ENCODE measurements at places on chromosomes 2 and 18. TPM values are rescaled to one million over a fixed set of nuclear protein-coding genes. Genes with fewer than 3 reads are reported as not detected.
A peak's percentile ranks its signal among the peaks of the same experiment; 100 is the strongest.

GRCh38 chr2:31997653-31998052 is 13.2 kb downstream of the MEMO1 start:
- no peak for DNase-seq
- no peak overlapping the region for H3K4me3 ChIP-seq
- H3K4me1 ChIP-seq, result peaks cover 10% of the 10 kb centered on the region
- no peaks in the 10 kb centered on the region for H3K27me3 ChIP-seq
- no peaks in the 10 kb centered on the region for H3K36me3 ChIP-seq

DNA sequence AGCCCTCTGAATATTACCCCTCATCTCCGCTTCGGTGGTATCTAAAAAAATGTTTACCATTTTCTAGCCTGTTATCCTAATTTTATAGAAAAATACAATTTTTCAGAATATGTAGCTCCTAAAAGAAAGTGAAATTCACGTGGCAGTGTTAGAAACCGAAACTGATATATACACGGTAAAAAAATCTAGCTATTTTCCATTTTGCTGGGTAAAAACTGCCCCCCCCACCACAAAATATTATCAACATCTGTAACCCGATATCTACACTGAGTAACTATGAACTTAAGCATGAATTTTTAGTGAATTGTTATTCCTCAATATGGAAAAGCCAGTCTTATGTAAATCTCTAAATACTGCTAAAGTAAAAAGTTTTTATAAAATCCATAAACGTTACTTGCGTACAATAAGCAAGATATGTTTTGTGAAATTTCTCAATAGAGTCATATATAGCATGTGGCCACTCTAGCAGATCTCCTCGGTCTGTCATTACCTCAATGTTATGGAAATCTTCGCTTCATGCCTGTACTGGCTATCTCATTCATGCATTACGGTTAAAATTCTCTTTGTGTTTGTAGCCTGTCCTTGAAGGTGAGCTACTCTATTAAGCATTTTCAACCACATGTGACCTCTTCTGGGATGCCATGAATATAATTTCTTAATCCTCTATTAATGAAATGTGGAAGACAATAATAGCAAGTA is 524.2 kb downstream of the TRIB2 start:
- no peaks in the 10 kb centered on the region for H3K27me3 ChIP-seq
- no peaks in the 10 kb centered on the region for H3K4me1 ChIP-seq
- H3K27ac ChIP-seq, result no peak overlapping the region

DNA sequence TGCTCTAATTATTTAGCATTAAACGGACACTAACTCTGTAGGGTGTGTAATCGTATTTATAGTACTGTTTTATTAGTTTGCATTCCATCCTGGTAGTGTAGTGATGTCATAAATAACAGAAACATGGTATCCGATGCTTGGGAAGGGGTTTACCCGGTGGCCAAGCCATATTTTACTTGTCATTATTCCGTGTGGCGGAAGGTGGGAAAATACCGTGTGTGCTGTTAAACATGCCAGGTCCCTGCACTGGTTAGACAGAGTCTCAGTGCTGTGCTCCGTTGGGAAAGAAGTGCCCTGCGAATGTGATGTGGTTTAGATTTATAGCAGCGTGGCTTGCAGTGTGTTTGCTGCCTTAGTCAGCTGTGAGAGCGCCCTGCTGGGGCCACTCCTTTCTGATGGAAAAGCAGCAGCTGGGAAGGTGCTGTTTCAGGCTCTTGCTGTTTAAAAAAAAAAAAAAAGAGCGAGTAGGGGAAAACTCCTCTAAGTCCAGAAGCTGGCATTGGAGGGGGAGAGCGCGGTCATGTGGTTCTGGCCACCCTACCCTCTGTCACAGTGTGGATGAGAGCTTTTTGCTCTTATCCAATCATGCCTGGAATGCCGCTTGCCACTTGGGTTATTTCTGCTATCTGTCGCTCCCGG is 211.0 kb downstream of the NEDD4L start:
- no peaks in the 10 kb centered on the region for H3K36me3 ChIP-seq
- peak overlapping the region; percentile 27 for H3K4me3 ChIP-seq
- no peaks in the 10 kb centered on the region for H3K27me3 ChIP-seq

Gene SALL3
- total RNA-seq, result 0.17 TPM

- no peaks in the 10 kb centered on the region for H3K4me1 ChIP-seq
- H3K27ac ChIP-seq, result no peak overlapping the region
- no peaks in the 10 kb centered on the region for H3K36me3 ChIP-seq
- no peak for DNase-seq
Measured at GRCh38 chr2:220046507-220046906, 419.1 kb downstream of the SLC4A3 start.

Gene POTEI
- total RNA-seq, result not detected

DNA sequence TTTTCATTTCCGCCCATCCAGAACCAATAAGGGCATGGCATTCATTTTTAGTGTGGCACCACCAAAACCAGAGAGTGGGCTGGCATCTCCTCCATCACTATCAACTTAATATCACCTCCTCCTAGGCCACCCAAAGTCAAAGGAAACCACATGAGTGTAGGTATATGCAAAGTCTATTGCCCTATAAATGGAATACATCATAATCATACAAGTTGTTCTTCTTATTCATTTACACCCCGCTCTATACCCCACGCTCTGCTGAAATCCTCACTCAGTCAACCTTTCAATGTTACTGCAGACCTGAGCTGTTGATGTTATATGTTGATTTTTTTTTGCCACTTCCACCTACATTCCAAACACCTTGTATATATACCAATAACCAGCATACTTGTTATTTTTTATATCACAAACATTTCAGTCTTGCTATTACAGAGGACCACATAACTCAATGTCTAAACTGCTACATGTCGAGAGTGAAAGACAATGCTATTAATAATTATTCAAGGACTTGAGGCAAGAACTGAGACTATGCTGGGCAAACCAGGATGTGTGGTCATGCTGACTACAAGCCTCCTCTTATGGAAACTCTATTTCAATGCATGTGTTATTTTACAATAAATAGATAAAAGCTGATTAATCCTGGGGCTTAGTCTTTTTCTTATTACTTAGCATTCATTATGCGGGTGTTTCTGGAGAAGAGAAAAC is 466.5 kb upstream of the ID2 start:
- peaks cover 14% of the 10 kb centered on the region for H3K4me1 ChIP-seq
- no peaks in the 10 kb centered on the region for H3K36me3 ChIP-seq
- DNase-seq, result no peak
- H3K27me3 ChIP-seq, result no peaks in the 10 kb centered on the region
- H3K4me3 ChIP-seq, result no peak overlapping the region

DNA sequence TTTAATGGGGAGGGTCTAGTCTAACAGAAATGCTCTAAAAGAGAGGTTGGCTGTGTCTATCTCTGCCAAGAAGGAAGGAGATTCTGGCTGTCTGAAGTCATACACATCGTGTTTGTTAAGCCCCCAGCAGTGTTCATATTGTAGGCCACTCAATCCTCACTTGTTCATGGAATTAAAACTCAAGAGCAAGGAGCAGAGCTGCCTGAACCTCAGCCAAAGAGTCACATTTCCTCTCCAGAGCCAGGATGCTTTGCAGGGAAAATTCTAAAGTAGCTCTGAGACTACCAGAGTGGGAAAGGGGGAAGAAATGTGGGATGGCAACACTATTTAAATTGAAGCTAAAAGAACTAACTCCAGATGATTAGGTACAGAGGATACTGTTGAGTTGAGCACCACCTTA is 190.7 kb upstream of the CXCR4 start:
- no peaks in the 10 kb centered on the region for H3K4me1 ChIP-seq
- H3K4me3 ChIP-seq, result no peak overlapping the region
- H3K27me3 ChIP-seq, result no peaks in the 10 kb centered on the region

DNA sequence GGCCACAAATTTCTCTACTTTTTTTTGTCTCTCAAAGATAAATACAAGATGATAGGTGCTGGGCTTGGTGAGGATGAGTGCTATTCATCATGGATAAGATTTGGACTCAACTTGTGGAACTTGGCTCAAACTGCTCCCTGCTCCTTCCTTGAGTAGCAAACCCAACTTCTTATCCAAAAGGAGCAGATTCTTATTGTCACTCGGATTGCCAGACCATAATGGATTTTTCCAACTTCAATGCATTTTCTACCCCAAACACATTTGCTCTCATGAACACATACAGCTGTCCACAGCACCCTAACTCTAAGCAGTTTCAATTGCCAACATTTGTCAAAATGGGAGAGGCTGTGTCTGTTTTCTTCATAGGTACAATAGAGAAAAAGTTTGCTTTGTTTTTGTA is 99.5 kb upstream of the APCDD1 start:
- peak overlapping the region; percentile 52 for H3K27ac ChIP-seq
- peaks cover 19% of the 10 kb centered on the region for H3K4me1 ChIP-seq
- H3K4me3 ChIP-seq, result no peak overlapping the region
- no peak for DNase-seq
- no peaks in the 10 kb centered on the region for H3K36me3 ChIP-seq

Gene SGPP2
- 8.3 TPM for total RNA-seq

Gene ABCG8
- not detected for total RNA-seq

- peaks cover 12% of the 10 kb centered on the region for H3K4me1 ChIP-seq
- no peak for DNase-seq
- H3K36me3 ChIP-seq, result no peaks in the 10 kb centered on the region
- no peak overlapping the region for H3K4me3 ChIP-seq
- peaks cover 9% of the 10 kb centered on the region for H3K27me3 ChIP-seq
Measured at GRCh38 chr2:136767030-136767429, 1.7 kb downstream of the THSD7B start.

- H3K27me3 ChIP-seq, result no peaks in the 10 kb centered on the region
- no peak overlapping the region for H3K27ac ChIP-seq
- peak overlapping the region; percentile 52 for H3K4me3 ChIP-seq
Measured at GRCh38 chr2:3377279-3377611, 373 bp downstream of the EIPR1 start.

DNA sequence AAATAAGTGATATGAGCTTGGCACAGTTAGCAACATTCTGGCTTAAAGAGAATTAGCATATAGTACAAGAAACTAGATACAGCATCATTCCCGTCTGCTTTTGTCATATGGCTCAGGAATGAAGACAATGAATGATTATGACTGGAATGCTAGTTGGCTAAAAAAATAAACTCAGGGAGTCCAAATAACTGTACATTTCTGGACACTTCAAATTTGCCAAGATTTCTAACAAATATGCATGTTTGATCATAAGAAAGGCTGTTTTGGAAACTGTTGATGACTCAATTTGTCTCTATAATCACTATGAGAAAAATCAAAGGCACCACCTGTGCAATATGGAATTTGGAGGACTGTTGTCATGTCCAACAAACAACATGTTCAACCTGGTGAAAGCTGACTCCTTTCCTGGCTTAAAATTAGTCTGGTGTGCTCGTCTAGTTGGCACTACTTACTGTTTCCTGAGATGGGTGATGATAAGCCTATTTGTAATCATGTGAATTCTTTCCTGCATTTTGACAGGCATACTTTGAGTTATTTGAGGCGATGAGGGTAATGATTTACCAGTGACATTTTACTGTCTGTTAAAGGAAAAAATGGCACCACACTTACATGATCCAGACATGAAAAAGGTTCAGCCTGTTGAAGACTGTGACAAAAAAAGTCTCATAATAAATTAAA is 133.9 kb upstream of the CDH20 start:
- H3K27me3 ChIP-seq, result no peaks in the 10 kb centered on the region
- no peak overlapping the region for H3K4me3 ChIP-seq
- DNase-seq, result no peak
- H3K27ac ChIP-seq, result no peak overlapping the region
- H3K36me3 ChIP-seq, result no peaks in the 10 kb centered on the region

DNA sequence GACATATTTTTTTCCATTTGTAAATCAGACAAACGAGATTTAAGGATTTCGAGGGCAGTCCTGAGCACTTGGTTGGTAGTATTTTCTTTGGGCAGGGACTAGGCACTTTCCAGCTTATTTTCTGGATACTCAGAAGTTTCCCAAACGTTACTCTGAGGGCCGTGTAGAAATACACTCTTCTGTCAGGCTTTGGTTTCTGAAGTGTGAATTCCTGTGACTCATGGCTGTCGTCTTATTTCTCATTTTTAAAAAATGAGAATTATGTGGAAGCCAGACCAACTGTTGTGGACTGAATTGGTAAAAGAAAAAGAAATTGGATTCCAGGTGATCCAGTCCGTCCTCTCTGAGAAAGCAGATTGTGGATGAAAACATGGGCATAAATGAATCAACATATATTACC is 658.6 kb upstream of the FANCL start:
- no peak overlapping the region for H3K27ac ChIP-seq
- no peaks in the 10 kb centered on the region for H3K36me3 ChIP-seq
- H3K4me1 ChIP-seq, result no peaks in the 10 kb centered on the region

GRCh38 chr2:106921451-106921850 is 35.5 kb upstream of the ST6GAL2 start:
- DNase-seq, result no peak
- H3K27me3 ChIP-seq, result no peaks in the 10 kb centered on the region
- no peaks in the 10 kb centered on the region for H3K36me3 ChIP-seq
- H3K4me1 ChIP-seq, result no peaks in the 10 kb centered on the region
- no peak overlapping the region for H3K27ac ChIP-seq
- no peak overlapping the region for H3K4me3 ChIP-seq

DNA sequence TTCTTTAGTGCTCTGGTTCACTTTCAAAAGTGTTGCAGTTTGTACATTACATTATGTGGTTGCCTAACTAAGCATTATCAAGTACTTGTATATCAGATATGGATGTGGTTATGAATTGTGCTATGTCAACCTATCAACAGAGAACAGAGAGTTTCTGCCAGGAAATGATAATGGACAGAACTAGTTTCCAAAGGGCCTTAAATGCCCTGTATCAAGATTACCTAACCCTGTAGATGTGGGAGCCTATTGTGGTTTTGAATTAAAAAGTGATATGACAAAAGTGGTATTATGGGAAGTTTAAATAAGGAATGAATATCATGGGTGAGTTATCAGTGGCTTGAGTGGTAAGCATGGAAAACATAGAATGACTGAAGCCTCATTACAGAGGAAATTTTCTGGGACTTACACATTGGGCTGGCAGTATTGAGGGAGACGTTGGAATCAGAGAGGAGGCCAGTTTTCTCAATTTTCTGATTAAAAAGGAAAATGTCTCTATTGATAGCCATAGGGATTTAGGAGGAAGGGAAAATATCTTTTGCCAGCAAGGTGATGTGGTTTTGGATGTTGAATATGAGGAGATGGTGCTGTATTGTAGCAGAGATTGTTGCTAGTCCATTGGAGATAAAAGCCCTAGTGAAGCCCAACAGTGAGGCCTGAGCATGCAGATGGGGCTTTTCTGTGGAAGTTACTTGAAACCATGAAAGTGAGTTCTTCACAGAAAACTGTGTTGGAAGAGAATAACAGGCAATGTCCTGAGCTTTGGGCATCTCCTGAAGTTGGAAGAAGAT is 140.7 kb downstream of the TTC27 start:
- no peak overlapping the region for H3K4me3 ChIP-seq
- peaks cover 6% of the 10 kb centered on the region for H3K4me1 ChIP-seq
- H3K27me3 ChIP-seq, result no peaks in the 10 kb centered on the region
- DNase-seq, result no peak
- no peak overlapping the region for H3K27ac ChIP-seq

- peaks cover 40% of the 10 kb centered on the region for H3K4me1 ChIP-seq
- H3K36me3 ChIP-seq, result no peaks in the 10 kb centered on the region
- peak overlapping the region; percentile 43 for H3K4me3 ChIP-seq
Measured at GRCh38 chr18:55420665-55421307, 167.2 kb downstream of the TCF4 start.

Gene DQX1
- not detected for total RNA-seq

Data from heart left ventricle (tissue), 16 donors.